A673 (cell line): ENCODE measurements at places on chromosomes 16 and 17. TPM values are rescaled to one million over a fixed set of nuclear protein-coding genes. Genes with fewer than 3 reads are reported as not detected.

Gene KRTAP9-8
- total RNA-seq: not detected in 2 replicates

Gene YPEL2
- 0.60 and 0.96 TPM in 2 replicates for total RNA-seq

Gene XAF1
- not detected in 2 replicates for total RNA-seq

- H3K4me1 ChIP-seq: no peaks in the 10 kb centered on the region
- no peaks in the 10 kb centered on the region for H3K36me3 ChIP-seq
- H3K4me3 ChIP-seq: no peak overlapping the region
- no peak overlapping the region for H3K27ac ChIP-seq
- no peaks in the 10 kb centered on the region for H3K27me3 ChIP-seq
Observed at GRCh38 chr16:14372471-14372870, 257.6 kb downstream of the PARN start.

- no peaks in the 10 kb centered on the region for H3K36me3 ChIP-seq
- H3K4me1 ChIP-seq: no peaks in the 10 kb centered on the region
- no peak overlapping the region for H3K27ac ChIP-seq
- no peak for DNase-seq
- no peaks in the 10 kb centered on the region for H3K27me3 ChIP-seq
Observed at GRCh38 chr16:10312784-10313724, 72.8 kb upstream of the ATF7IP2 start.

- H3K4me3 ChIP-seq: no peak overlapping the region
- no peaks in the 10 kb centered on the region for H3K4me1 ChIP-seq
- H3K36me3 ChIP-seq: no peaks in the 10 kb centered on the region
- DNase-seq: no peak
Observed at GRCh38 chr17:32551186-32551955, 64.6 kb downstream of the CDK5R1 start.

DNA sequence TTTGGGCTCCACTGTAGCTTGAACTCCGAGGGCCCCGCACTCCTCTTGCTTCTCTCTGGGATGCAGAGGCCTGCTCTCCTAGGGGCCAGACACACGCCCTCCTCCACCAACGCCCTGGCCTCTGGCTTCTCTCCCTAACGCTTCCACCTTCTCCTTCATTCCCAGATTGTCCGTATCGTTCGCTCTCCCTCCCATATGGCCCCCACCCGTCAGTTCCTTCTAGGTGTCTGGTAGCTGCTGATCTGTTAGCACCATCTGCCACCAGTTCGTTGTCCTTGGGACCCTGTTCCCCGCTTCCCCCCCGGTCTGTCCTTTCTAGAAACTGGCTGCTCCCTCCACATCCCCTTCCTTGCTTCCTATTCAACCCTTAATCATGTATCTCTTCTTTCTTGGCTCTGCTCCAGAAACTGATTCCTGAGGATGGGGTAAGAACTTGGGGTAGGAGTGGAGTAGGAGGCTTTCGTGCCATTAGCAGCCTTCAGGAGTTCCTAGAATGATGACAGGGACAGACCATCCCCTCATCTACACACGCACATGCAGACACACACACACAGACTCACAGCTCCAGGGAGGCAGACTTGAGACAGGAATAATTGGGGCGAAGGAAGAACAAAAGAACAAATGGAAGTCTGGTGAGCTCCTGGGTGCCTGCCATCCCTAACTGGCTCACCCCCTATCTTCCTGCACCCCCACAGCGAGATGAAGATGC is 4.3 kb downstream of the ATP1B2 start:
- H3K27me3 ChIP-seq: peaks cover 14% of the 10 kb centered on the region
- DNase-seq: peak; percentile 48
- H3K4me1 ChIP-seq: no peaks in the 10 kb centered on the region
- no peak overlapping the region for H3K4me3 ChIP-seq
